GF-D8 (cell line): ENCODE measurements at places on chromosomes 7 and 10.

DNA sequence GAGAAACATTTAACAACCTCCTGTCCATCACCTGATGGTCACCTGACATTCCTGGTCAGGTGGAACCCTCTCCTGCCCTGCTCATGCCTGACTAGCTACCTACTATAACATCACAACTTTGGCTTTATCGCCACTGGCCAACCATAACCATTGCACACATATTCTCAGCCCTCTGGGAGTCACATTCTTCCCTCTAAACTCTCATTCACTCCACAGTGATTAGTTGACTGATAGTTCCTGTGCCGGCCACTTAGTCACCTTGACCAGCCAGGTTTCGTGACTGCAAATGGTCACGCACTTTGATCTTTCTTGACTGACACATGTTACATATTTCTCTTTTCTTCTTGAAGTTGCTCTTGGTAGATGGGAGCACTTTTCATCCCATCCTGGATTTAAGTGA is 50.1 kb downstream of the GNAI1 start:
- DNase-seq: no peak

- DNase-seq: peak; percentile 26
Observed at GRCh38 chr10:97505152-97505551, 6.4 kb downstream of the UBTD1 start.

DNA sequence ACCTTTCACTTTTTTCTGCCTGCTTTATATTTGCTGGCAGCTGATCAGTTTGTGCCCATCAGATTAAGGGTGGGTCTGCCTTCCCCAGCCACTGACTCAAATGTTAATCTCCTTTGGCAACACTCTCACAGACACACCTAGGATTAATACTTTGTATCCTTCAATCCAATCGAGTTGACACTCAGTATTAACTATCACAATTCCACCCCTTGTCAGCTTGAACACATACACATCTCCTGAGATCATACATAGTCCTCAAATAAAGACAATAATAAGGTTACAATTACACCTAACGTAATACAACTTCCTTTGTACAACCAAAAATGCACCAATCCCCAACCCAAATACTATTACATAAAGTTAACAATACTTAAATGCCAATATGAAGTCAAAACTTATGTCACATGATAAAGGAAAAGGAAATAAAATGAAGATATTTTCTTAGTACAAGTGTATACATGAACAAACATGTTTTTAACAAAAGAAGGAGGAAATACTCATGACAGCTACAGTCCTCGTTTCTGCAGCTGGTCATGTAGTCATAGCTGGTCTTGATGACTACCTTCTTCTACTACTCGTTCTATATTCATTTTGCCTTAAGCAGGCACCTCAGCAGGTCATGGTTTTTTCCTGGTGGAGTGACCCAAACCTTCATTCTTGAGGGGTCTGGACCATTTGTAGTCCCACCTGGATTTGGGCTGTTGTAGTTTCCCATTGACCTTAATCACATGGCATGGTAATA is 96.7 kb upstream of the CABCOCO1 start:
- no peak for DNase-seq

DNA sequence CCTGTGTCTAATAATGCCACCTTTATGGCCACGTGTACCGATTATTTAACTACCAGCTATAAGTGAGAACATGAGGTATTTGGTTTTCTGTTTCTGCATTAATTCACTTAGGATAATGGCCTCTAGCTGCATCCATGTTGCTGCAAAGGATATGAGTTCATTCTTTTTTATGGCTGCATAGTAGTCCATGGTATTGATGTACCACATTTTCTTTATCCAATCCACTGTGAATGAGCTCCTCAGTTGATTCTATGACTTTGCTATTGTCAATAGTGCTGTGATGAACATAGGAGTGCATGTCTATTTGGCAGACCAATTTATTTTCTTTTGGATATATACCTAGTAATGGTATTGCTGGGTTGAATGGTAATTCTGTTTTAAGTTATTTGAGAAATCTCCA is 96.4 kb downstream of the SLC25A40 start:
- no peak for DNase-seq
